ENCODE measurements at places on chromosomes 12 and 14. TPM values are rescaled to one million over a fixed set of nuclear protein-coding genes. Genes with fewer than 3 reads are reported as not detected.

GRCh38 chr12:108633534-108634248, at the start of gene SELPLG:
Gene SELPLG, minus strand, starts transcription at chr12:108633894. Its CDS starts 9,587 bp downstream, at chr12:108624307.
- DNase-seq: peak; percentile 94

DNA sequence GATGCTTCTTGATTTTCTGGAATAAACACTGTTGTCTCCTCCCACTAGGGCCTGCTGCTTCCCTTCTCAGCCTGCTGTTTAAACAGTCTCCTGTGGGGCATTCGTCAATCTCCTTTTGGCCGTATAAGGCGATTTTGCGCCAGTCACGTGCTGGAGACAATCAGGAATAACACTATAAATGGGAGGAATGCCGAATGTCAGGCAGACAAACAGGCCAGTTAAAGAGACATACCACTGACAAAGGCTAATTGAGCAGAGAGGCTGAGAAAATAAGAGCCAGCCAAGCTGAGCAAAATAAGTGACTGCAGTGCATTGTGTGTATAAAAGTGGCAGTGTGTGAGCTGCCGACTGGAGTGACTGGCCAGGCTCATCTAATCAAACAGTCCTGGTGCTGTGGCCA, 23.3 kb downstream of the DMAC2L start:
- no peak for DNase-seq

DNA sequence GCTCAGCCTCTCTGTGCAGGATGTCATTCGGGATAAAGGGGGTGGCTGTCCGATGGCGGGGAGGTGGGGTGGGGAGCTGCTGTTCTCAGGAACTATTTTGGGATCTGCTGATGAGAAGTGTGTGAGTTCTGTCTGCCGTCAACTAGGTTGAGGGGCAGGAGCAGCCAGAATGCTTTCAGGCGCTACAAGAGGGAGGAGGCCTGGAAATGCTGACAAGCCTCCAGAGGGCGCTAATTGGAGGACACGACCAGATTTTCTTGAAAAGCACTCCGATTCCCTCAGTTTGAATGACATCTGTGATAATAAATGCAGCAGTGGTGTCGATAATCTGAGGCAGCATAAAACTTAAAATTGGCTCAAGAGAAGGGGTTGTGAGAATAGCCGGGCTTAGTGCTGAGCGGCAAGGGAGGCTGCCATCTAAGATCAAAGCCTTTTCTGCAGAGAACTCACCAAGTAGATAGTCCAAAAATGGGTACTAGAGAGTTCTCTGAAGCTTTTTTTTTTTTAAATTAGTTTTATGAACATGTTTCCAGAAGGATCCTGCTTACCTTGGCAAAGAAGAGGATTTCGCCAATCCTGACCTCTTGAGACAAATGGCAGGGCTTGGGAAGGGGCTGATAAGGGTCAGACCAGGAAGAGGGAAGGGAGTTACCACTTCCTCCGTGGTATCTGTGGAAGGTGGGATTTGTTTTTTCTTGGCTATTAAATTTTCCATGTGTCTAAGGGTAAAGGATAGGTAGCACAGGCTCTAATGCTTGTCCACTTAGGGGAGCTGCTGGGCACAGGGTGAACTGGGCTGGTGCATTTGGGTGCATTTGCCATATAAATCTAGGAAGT, 94.4 kb downstream of the CRACR2A start:
- DNase-seq: peak; percentile 55

CACNA2D4 gene
- total RNA-seq: 4.3 TPM

LRP1-AS gene
- not detected for total RNA-seq

DNA sequence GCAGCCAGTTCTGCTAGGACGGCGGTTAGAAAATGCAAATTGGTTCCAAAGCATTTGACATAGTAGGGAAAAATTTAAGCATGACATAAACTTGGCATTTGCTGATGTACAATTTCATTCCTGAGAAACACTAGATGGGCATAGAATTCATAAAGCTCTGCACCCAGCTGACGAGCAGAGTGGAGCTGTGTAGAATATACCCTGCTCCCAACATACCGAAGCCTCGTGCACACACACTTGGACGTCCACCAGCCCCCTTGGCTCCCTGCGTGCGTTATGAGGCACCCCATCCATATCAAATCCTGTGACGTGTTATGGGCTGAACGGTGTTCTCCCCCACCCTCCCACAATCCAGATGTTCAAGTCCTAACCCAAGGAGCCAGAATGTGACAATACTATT, 65.4 kb downstream of the CLMN start:
- no peak for DNase-seq

DNA sequence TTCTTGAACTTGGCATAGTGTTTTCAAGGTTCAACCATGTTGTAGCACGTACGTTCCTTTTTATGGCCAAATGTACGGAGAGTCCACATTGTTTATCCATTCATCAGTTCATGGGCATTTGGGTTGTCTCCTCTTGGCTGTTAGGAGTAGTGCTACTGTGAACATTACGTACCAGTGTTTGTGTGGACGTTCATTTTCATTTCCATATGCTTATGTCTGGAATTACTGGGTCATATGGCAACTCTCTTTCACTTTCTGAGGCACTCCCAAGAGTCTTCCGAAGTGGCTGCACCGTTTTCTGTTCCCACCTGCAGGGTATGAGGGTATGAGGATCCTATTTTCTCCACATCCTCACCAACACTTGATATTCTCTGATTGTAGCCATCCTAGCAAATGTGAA, 49.1 kb upstream of the TSPAN9 start:
- no peak for DNase-seq

DNA sequence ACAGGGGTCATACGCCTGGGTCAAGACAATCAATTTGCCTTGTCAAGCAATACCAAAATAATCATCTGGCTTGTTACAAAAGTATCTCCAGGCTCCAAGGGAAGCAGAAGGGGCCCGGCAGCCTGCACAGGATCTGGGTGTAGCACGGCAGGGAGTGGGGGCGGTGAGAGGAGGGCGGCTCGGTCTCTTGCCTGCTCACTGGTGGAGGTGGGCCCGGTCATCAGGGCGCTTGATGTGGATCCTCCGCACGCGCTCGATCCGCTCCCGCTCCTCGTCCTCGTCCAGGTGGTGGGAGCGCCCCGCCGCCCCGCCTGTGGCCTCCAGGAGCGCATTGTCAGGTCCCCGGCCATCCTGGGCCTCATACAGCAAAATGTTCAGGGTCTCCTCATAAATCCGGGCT, 25.7 kb downstream of the KCTD10 start:
- DNase-seq: no peak

DNA sequence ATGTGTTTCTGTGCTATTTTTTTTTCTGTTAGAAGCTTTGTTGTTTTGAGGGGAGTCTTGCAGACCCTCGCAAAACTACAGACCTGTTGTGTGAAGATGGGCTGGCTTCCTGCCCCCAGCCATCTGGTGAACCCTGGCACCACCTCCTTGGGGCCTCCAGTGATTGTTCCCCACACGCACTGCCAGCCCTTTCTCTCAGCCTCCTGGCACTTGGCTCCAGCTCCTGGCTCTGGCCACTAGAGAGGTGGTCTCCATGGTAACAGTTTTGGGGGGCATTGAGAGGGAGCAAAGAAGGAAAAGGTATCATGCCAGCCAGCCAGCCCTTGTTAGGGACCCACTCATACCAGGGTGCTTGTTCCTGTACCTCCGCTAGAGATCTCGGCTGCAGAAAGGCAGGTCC, 176.4 kb upstream of the RPH3A start:
- DNase-seq: no peak

GRCh38 chr14:104440297-104440956, 139.1 kb upstream of the C14orf180 start:
- no peak for DNase-seq

Data from activated CD8-positive, alpha-beta T cell treated with anti-CD3 and anti-CD28 coated beads for 36 hours (primary cell).